ENCODE measurements at places on chromosomes 12 and 14.
A peak's percentile ranks its signal among the peaks of the same experiment; 100 is the strongest.

DNA sequence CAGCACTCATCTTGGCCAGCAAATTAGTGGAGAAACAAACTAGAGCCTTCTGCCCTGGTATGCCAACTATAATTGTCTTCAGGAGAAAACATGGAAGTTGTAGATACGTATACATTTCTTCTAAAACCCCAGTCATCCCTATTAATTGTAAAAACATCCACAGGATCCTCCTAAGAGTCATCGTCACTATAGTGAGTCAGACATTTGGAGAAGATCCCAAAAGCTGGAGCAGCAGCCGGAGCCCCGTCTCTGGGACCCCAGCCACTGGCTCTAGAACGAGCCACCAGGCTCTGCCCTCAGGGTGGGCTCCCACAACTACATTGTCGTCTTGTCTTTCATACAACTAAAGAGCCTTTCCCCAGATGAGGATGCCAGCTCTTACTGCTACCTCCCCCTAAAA lies 15.5 kb downstream of the PRKAB1 start:
- DNase-seq = peak; percentile 44

- DNase-seq = no peak
Measured at GRCh38 chr12:32947206-32948067, 50.9 kb upstream of the PKP2 start.

- no peak for DNase-seq
Measured at GRCh38 chr12:113103756-113104450, 31.7 kb downstream of the RASAL1 start.

DNA sequence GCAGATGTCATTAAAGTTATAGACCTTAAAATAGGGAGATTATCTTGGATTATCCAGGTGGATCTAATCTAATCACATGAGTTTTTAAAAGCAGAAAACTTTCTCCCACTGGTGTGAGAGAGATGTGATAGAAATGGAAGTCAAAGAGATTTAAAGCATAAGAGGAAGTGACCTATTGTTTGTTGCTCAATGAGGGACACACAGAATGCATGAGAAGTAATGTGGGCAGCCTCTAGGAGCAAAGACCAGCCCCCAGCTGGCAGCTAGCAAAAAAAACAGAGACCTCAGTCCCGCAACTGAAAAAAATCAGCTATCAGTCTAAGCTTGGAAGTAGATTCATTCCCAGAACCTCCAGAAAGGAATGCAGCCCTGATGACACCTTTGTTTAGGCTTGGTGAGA lies 24.6 kb upstream of the ANP32D start:
- no peak for DNase-seq

All from fibroblast of gingiva (primary cell).